ENCODE measurements at places on chromosomes 4 and X.

GRCh38 chr4:101475246-101475645 lies 127.9 kb upstream of the PPP3CA start:
- DNase-seq: no peak

- DNase-seq: no peak
Observed at GRCh38 chr4:59200992-59201391, 1999.1 kb upstream of the ADGRL3 start.

DNA sequence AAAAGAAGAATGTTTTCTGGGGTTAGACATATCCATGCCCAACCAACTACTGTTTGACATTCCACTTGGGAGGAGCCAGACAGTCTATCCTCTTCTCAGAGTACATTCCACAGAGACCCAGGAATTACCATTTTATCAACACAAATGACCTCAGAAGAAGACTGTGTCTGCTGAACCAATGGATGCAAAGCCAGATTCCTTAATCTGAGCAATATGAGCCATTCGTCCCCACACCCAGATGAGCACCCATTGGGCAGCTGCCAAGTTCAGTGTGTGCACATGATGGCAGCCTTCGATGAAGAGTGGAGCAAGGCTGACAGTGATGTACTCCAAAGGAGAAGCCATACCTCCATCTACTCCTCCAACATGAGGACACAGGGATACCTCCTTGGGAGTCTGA lies 111.3 kb downstream of the ZNF674 start:
- DNase-seq: no peak

DNA sequence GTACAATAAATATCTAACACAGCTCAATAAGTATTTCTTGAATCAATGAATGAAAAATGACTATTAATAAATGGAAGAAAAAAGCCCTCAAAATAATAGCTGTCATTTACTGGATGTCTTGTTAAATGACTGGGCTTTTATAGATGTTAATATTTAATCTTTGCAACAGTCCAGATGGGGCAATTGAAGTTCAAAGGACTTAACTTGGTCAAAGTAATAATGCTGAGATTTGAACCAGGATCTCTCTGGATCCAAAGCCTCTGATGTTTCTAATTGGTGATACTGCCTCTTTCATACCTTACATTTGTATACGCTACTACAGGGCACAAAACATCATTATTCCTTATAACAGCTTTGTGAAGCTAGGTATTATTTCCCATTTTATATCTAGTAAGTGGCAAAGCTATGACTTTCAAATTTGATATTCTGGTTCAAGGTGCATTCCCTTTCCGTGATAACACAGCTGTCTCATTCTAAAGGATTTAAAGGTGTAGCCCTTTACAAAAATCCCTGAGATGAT lies 72.6 kb downstream of the DCK start:
- no peak for DNase-seq

- no peak for DNase-seq
Observed at GRCh38 chrX:29143756-29144155, 556.5 kb downstream of the IL1RAPL1 start.

GRCh38 chr4:81754169-81754568 lies 282.5 kb upstream of the RASGEF1B start:
- no peak for DNase-seq

GRCh38 chrX:107831071-107831730 lies 5.5 kb downstream of the MID2 start:
- DNase-seq: no peak

- no peak for DNase-seq
Observed at GRCh38 chr4:18180892-18181291, 159.3 kb upstream of the LCORL start.

DNA sequence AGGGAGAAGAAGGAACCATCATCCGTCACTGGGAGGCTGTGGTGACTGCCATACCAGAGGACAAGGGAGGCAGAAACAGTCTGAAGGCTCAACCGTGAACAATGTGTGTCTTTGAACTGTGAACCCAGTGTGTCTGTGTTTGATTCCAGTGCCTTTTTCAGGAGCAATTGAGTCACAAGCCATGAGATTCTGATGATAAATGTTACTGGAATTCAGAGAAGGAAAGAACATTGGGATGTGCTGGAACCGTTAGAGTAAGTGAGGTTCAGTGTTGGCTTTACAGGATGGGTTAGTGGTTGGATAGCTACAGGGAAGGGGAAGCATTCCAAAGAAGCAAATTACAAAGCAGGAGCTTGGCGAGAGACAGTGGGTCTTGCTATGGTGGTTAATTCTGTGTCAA lies 464.4 kb downstream of the TRIML1 start:
- DNase-seq: no peak

- DNase-seq: no peak
Observed at GRCh38 chrX:85017721-85018120, 14.0 kb downstream of the APOOL start.

- no peak for DNase-seq
Observed at GRCh38 chrX:39170464-39170863, 369.2 kb downstream of the MID1IP1 start.

- DNase-seq: no peak
Observed at GRCh38 chrX:115363372-115363771, 73.9 kb downstream of the LUZP4 start.

GRCh38 chrX:141405486-141405852 lies 163.2 kb upstream of the SPANXC start:
- DNase-seq: no peak

DNA sequence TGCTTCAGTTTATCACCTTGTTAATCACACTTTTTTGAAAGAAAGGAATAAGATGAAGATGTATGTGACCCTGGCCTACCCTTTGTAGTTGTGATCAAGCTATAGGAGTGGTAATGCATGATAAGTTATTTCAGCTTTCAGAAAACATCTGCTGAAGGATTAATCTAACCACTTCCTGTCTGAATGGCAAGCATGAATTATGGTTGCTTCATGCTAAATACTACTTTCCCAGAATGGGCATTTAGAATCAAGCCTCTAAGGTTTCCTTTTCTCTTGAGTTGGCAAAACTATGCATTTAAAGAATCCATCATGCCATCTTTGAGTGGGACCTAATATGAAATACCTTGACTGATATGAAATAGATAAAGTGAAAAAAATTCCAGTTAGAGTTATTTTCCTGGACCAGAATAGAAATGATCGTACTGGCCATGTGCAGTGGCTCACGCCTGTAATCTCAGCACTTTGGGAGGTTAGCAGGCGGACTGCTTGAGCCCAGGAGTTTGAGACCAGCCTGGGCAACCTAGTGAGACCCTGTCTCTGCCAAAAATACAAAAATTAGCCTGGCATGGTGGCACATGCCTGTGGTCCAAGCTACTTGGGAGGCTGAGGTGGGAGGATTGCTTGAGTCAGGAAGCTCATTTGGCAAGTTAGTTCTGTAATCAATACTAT lies 59.1 kb downstream of the ANXA3 start:
- no peak for DNase-seq

DNA sequence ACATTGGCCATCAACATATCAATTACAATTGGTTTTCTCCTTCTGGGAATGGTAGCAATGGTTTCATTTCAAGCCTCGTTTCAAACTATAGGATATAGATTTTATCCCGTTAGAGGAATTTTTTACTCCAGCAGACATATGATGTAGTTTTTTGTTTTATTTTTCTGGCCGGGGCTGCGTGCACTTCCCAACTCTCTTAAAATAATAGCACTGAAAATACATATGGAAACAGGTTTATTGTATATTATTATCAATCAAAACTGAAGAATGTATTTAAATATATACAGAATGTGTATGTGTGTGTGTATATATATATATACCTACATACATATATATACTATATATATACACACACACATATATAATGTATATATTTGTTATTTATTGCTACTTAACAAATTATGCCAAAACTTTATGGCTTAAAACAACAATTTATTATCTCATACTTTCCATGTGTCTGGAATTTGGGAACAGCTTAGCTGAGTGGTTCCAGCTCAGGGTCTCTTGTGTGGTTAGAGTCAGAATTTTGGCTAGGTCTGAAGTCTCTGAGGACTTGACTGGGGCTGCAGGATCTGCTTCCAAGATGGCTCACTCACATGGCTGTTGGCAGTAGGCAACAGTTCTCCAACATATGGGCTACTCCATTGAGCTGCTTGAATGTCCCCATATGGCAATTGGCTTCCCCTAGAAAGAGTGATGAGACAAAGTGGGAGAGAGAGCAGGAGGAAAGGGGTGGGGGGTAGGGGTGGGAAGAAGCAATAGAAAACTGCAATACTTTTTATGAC lies 314.1 kb downstream of the PPP1R2C start:
- DNase-seq: no peak

GRCh38 chr4:112642526-112642925 lies 5.6 kb downstream of the LARP7 start:
- DNase-seq: no peak

GRCh38 chr4:140038031-140038533 lies 115.9 kb downstream of the MAML3 start:
- DNase-seq: no peak

- DNase-seq: no peak
Observed at GRCh38 chr4:111595456-111595855, 549.8 kb upstream of the FAM241A start.

DNA sequence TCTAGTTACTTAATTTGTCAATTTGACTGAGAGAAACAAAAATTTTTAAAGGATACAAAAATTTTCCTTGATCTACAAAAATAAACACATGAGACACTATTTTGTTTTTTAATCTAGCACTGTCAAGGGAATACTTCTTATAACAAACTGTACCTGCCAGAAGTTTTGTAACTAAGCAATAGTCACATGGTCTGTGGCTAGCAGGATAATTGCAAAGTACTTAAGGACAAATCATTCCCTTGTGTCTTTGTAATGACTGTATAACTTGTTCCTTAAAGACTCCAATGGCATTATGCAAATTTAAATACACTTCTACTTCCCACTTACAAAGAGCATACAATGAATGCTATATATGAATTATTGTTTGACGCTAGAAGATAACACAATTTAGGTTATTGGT lies 25.1 kb upstream of the ANK2 start:
- no peak for DNase-seq

DNA sequence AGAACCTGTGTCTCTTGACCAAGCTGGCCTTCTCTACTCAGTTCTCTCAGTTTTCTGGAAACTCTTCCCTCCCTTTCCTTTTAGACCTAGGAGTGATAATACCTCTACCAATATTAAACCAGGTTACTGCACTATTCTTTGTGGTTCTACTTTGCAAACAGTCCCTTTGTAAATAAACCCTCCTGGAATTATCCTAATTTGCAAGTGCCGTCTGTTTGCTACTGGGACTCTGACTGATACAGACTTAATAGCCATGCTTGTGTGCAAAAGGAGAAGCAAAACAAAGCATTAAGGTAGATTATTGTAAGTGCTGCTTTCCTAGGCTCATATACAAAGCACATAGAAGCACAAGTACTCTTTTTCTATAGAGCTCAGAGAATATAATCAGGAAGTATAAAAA lies 507.0 kb downstream of the INPP4B start:
- DNase-seq: no peak

Data from naive B cell (primary cell).